ENCODE measurements at places on chromosomes 5 and 9. TPM values are rescaled to one million over a fixed set of nuclear protein-coding genes. Genes with fewer than 3 reads are reported as not detected.

DNA sequence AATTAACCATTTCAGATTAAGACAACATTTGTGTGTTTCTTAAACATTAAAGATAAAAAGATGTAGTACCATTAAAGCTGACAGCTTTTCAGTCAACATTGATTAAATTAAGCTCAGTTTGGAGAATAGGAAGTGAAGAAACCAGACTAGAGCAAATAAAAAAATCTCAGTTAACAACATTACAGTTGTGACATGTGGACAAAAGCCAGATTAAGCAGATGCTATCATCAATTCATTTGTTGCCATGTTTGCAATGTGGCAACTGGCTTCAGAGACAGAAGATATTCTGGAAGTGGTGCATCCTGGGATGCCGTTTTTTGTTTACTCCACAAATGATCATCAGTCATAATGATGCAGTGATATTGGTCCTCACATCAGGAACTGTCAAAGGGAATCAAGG, 70.3 kb upstream of the CNTLN start:
- DNase-seq: no peak

PCDHA1 gene
- polyA plus RNA-seq: not detected

DNA sequence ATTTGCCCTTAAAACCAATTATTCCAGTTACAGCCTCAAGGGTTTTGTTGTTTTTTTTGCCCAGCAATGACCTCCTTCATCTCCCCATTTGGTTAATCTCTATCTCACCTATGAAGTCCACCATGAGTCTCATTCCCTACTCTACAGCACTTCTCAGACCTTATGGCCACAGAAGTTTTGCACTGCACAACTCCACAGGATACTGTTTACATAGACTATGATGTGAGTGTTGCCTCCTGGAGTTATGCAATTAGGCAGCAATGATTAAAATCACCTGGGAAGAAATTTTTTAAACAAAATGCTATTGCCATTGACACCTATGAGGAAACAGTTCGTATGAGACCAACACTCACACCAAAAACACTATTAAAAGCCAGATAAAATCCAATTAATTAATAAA, 39.7 kb downstream of the ZDHHC21 start:
- DNase-seq: no peak

DNA sequence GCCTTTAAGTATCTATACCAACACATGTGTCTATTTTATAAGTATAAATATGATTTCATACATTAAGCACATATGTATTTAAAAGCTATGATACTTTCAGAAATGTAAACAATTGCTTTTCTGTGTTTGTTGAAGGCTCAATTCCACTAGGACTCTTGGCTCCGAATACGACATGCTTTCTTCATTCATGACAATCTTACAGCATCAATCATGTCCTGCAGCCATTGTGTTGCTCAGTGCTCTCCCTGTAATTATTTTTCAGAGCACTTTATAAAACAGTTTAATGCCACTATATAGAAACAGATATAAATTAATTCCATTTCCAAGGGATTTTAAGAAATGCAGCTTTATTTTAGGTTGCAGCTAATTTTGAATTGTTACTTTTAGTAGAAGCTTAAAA, 167.3 kb downstream of the TAF11L14 start:
- DNase-seq: no peak

DNA sequence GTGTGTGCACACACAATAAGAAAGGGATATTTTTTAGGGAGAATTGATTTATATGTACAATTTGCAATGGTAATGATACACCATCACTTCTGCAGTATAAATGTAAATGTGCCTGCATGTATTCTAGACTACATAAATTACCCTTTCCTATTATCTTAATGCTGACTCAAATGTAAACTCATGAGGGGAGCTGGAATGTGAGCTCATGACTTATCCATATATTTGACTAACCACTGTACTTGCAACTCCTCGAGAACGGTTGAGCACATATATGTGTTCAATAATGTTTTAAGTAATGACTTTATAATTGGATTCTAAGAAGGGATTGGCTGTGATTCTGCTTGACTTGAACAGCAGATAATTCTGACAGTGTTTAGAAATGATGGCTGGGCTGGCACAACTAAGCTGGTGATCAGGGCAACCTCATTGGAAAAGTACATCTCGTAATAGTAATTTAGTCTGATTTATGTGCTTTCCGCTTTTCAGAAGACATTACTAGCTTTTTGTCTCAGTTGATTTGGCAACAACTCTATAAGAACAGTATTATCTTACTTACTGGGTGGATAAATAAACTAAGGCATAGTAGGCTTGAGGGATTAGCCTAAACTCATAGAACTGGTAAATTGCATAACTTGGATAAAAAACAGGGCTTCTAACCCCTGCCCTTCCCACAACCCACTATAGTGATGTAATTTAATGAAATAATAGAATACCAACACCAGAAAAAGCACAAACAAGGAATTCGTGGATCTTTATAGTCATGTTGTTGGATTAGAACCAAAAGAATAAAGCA, 130.2 kb upstream of the SPEF2 start:
- DNase-seq: no peak

DNA sequence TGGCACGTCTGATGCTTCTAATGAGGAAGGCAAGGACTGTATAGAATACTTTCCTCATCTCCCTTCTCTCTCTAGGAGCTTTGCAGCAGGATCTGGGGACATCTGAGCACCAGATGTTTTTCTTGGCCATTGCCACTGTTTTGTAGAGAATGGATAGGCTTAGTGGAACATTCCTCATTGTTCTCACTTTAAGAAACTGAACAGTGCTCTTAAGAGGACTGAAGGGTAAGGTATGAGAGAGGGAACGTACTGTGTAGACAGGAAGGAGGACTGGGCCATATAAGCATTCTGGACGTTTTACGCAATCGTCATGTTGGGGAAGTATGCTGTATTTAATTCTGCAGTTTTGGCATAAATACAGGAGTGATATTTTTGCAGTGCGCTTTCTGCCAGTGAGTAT, 70.6 kb downstream of the SMARCA2 start:
- DNase-seq: no peak

C9orf72 gene
- polyA plus RNA-seq: 23.4 TPM

- no peak for DNase-seq
Measured at GRCh38 chr5:119405419-119405818, 46.9 kb upstream of the HSD17B4 start.

SPATA31A3 gene
- not detected for polyA plus RNA-seq

DNA sequence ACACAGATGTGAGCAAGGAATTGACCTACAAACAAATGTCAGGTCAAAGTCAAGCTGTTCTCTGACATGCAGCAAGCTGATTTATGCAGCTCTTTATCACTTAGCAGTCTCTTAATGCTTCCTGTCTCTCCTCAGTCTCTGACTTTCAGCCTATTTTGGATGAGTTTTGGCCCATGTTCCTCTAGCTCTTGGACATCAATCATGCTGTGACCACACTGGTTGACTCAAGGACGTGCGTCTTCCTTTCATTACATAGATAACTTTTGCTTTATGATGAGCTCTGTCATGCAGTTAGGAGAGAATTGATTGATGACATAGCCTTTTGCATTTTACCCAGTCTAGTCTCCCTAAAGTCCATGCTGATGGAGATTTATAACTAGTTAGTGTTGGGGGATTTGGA, 9.4 kb upstream of the REEP5 start:
- no peak for DNase-seq

KYAT1 gene
- polyA plus RNA-seq: 9.4 TPM

- no peak for DNase-seq
Measured at GRCh38 chr5:68949256-68949655, 144.6 kb upstream of the SLC30A5 start.

SPARC gene
- 9.6 TPM for polyA plus RNA-seq

GRCh38 chr9:84937180-84937579, 267.7 kb downstream of the NTRK2 start:
- no peak for DNase-seq

DNA sequence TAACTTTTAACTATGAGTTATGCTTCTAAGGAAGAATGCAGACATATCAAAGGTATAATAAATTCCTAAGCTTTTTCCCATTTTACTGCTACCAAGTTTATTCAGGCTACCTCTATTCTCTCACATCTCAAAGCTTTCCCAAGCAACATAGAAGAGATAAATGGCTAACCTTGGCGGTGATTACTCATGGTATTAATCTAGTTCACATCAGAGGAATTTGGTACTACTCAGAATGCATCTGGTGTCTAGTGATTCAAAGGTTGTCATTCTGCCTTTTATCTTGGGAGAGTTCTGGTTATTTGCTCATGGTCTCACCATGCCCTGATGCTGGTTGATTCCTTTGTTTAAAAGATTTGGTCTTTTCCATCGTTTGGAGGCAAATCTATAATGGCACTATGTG, 182.7 kb downstream of the TAF11L14 start:
- DNase-seq: no peak
